ENCODE measurements at places on chromosomes 4 and X.

- no peaks in the 10 kb centered on the region for H3K27me3 ChIP-seq
- H3K4me3 ChIP-seq: no peak overlapping the region
- no peak for DNase-seq
- no peaks in the 10 kb centered on the region for H3K36me3 ChIP-seq
- H3K4me1 ChIP-seq: peaks cover 5% of the 10 kb centered on the region
Observed at GRCh38 chr4:185139736-185140135, 3.3 kb upstream of the SLC25A4 start.

DNA sequence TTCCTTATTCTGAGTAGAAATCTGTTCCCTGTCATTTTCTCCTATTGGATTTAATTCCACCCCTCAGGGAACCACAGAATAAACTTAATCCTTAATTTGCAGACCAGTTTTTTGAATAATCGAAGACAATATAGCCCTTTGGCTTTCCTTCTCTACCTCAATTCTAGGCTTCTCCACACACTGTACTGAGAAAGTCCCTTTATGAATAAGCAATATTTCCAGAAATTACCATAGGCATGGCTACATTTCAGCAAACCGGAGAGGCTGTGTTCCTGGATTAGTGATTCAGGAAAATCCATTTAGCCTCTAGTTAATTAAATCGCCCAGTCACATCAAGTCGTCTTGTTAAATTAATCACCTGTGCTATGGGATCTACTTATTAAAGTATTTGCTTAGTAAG, 125.1 kb downstream of the ANAPC4 start:
- H3K4me1 ChIP-seq: no peaks in the 10 kb centered on the region
- no peak overlapping the region for H3K27ac ChIP-seq
- no peaks in the 10 kb centered on the region for H3K27me3 ChIP-seq
- DNase-seq: no peak
- H3K4me3 ChIP-seq: no peak overlapping the region

- H3K4me1 ChIP-seq: no peaks in the 10 kb centered on the region
- no peak for DNase-seq
- H3K4me3 ChIP-seq: no peak overlapping the region
- H3K27ac ChIP-seq: no peak overlapping the region
Observed at GRCh38 chrX:123454712-123455431, 270.8 kb downstream of the GRIA3 start.

DNA sequence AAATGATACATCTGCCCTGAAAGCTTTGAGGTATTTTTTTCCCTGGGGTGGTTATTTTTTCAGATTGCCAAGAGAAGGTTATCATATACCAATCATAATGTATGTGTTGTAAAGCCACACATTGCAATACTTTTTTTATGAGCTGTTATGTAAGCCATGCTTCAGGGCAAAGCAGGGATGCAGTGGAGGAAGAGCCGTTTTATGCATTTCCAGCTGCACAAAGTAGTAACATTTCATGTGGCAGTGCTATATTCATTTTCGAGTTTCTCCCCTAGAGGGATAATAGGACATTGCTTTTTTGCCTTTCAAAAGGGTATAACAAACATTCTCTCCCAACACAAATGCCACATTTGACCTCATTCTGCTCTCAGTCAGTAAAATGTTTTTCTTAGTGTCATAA, 68.5 kb downstream of the GALNT7 start:
- H3K27ac ChIP-seq: no peak overlapping the region
- H3K27me3 ChIP-seq: no peaks in the 10 kb centered on the region
- no peak overlapping the region for H3K4me3 ChIP-seq
- DNase-seq: no peak
- H3K36me3 ChIP-seq: no peaks in the 10 kb centered on the region
- H3K4me1 ChIP-seq: peaks cover 4% of the 10 kb centered on the region

DNA sequence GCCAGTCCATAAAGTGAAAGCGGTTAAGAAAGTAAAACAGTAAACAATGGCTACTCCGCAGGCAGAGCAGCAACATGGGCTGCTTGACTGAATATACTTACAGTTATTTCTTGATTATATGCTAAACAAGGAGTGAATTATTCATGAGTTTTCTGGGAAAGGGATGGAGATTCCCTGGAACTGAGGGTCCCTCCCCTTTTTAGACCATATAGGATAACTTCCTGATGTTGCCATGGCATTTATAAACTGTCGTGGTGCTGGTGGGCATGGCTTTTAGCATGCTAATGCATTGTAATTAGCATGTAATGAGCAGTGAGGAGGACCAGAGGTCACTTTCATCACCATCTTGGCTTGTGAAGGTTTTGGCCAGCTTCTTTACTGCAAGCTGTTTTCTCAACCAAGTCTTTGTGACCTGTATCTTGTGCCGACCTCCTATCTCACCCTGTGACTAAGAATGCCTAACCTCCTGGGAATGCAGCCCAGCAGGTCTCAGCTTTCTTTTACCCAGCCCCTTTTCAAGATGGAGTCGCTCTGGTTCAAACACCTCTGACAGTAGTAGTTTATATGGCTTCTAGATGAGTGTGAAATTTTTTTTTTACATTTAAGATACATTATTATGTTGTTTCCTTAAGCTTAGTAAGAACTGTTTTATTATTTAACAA, 514.8 kb upstream of the TENM3 start:
- H3K4me1 ChIP-seq: no peaks in the 10 kb centered on the region
- DNase-seq: no peak
- H3K4me3 ChIP-seq: no peak overlapping the region
- H3K27me3 ChIP-seq: no peaks in the 10 kb centered on the region
- H3K27ac ChIP-seq: no peak overlapping the region

- H3K27me3 ChIP-seq: no peaks in the 10 kb centered on the region
- H3K4me1 ChIP-seq: no peaks in the 10 kb centered on the region
- H3K27ac ChIP-seq: no peak overlapping the region
- no peak for DNase-seq
- no peak overlapping the region for H3K4me3 ChIP-seq
Observed at GRCh38 chrX:149522916-149523315, 17.8 kb upstream of the IDS start.

DNA sequence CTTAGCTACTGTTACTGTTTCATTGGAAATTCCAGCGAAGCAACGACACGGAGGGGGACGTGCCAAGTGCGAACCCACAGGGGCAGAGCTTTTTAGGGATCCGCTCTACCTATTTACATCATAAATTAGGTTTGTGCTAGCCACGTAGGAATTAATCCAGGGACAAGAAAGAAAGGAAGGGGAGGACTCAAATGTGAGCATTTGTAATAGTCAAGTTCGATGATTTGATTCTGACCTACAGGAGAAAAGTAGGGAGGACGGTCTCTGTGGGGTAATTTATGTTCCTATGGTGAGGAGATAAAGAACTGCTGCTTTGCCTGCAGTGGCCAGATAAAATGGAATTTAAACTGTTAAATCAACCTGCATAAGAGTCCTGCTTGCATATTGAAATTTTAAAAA, 1.7 kb downstream of the INTS6L start:
- DNase-seq: no peak
- peak overlapping the region; percentile 69 for H3K27ac ChIP-seq
- H3K4me1 ChIP-seq: no peaks in the 10 kb centered on the region
- H3K36me3 ChIP-seq: no peaks in the 10 kb centered on the region

DNA sequence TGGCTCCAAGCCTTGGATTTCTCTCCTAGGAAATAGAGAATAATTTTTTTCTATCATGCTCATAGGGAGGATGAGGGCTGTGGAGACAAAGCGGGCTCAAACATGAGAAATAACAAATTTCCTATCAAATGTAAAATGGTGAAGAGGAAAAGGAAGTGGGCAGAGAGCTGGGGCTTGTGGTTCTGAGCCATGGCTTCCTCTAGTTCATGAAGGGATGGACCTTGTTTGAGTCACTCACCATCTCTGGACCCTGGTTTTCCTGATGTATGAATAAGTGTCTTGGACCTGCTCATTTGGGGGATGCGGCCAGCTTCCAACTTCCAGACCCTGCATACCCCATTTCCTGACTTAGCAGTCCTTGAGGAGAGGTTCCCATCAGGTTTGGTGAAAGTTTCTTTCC, 63.0 kb downstream of the MSX1 start:
- H3K27ac ChIP-seq: no peak overlapping the region
- no peaks in the 10 kb centered on the region for H3K36me3 ChIP-seq
- H3K27me3 ChIP-seq: no peaks in the 10 kb centered on the region
- no peaks in the 10 kb centered on the region for H3K4me1 ChIP-seq
- H3K4me3 ChIP-seq: no peak overlapping the region

- H3K4me1 ChIP-seq: peaks cover 21% of the 10 kb centered on the region
- DNase-seq: no peak
- no peaks in the 10 kb centered on the region for H3K27me3 ChIP-seq
Observed at GRCh38 chr4:7658341-7659204, 223.8 kb upstream of the PSAPL1 start.

GRCh38 chr4:110309675-110310074, 111.3 kb upstream of the ELOVL6 start:
- no peak overlapping the region for H3K4me3 ChIP-seq
- no peaks in the 10 kb centered on the region for H3K36me3 ChIP-seq
- H3K27me3 ChIP-seq: no peaks in the 10 kb centered on the region
- no peak overlapping the region for H3K27ac ChIP-seq
- no peak for DNase-seq
- H3K4me1 ChIP-seq: no peaks in the 10 kb centered on the region

DNA sequence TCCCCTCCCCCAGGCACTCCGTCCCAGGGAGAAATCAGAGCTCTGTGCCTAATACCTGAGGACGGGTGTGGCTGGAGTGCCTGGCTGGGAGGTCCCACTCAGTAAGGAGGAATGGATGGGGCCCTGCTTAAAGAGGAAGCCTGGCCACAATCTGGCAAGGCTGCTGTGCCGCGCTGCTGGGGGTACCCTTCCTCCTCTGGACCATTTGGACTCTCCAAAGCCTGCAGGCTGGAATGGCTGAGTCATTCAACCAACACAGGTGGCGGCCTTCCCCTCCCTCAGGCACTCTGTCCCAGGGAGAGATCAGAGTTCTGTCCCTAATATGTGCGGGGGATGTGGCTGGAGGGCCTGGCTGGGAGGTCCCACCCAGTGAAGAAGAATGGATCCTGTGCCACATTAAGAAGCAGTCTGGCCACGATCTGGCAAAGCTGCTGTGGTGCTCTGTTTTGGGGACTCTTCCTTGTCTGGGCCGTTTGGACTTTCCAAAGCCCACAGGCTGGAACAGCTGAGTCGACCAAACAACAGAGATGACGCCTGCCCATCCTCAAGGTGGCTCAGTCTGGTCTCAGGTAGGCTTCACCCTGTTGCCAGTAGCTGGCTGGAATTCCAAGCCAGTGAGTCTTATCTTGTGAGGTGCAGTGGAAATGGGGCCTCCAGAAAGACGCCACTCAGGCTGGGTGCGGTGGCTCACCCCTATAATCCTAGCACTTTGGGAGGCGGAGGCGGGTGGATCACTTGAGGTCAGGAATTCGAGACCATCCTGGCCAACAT, 127.3 kb upstream of the HUWE1 start:
- no peaks in the 10 kb centered on the region for H3K4me1 ChIP-seq
- no peak overlapping the region for H3K4me3 ChIP-seq
- H3K27me3 ChIP-seq: no peaks in the 10 kb centered on the region
- DNase-seq: no peak
- H3K27ac ChIP-seq: no peak overlapping the region
- H3K36me3 ChIP-seq: no peaks in the 10 kb centered on the region

GRCh38 chr4:145791988-145792387, 112.0 kb downstream of the C4orf51 start:
- DNase-seq: no peak
- H3K27me3 ChIP-seq: no peaks in the 10 kb centered on the region
- H3K4me1 ChIP-seq: no peaks in the 10 kb centered on the region
- H3K36me3 ChIP-seq: no peaks in the 10 kb centered on the region
- no peak overlapping the region for H3K27ac ChIP-seq
- H3K4me3 ChIP-seq: no peak overlapping the region

DNA sequence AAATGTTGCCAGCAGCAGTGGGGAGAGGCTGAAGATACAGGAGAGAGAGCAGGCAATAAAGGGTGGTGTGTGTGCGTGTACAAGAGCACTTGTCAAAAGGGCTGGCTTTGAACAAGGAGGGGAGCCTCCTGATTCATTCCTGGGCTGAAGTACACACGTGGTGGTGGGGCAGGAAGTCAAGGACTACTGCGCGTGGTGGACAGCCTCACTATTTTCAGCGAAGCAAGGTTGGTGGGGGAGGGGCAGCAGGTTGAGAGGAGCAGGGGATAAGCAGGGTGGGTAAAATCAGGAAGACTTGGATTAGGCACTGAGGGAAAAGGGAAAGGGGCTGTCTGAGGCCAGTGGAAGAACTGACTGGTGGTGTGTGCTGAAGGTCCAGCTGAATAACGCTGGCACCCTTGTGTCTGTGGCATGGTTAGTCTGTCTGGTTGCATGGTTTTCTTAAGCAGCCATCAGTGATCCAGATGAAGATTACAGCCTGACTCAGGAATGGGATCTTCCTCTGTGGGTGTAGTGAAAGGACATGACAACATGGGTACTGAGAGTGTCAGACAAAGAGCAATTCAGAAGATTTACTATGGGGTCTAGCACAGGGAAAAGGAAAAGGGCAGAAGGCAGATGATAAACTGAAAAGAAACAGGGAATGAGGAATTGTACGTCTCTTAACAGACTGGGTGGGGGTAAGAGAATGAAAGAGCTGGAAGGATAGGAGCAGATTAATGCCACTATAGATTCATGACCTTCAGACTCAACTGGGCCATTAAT, 149.8 kb downstream of the CHM start:
- no peaks in the 10 kb centered on the region for H3K36me3 ChIP-seq
- H3K4me3 ChIP-seq: no peak overlapping the region
- no peaks in the 10 kb centered on the region for H3K27me3 ChIP-seq
- no peak overlapping the region for H3K27ac ChIP-seq
- no peaks in the 10 kb centered on the region for H3K4me1 ChIP-seq

DNA sequence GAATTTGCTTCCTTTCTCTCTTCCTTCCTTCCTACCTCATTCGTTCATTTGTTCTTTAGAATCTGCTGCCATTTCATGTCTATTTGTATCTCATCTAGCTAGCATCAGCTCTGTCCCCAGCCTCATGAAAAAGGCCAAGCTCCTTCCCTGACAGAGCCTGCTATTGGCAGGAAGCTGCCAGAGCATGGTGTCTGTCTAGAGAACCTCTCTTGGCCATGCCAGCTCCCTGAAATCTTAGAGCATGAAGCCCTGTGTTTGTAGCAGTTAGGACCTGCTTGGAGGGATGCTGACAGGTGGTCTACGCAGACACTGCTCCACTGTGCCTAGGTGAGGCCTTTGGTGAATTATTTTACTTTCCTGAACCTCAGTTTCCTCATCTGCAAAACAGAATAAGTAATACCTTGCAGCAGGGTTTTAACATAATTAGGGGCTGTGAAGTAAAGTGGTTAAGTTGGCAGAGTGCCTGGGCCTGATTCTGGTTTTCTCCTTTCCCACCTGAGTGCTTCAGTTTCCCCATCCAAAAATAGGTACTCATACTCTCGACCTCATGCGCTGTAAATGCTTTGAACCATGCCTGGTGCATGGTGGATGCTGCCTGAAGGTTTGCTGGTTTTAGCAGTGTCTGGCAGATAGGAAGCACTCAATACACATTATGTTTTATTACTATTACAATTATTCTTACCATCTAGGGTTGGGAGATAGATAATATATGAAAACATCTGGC, 4.7 kb downstream of the PTTG2 start:
- H3K27ac ChIP-seq: no peak overlapping the region
- H3K36me3 ChIP-seq: no peaks in the 10 kb centered on the region
- peaks cover 6% of the 10 kb centered on the region for H3K4me1 ChIP-seq
- no peaks in the 10 kb centered on the region for H3K27me3 ChIP-seq
- DNase-seq: no peak
- H3K4me3 ChIP-seq: no peak overlapping the region

GRCh38 chr4:153634738-153635353, 49.2 kb upstream of the TLR2 start:
- H3K27ac ChIP-seq: no peak overlapping the region
- DNase-seq: no peak
- no peaks in the 10 kb centered on the region for H3K27me3 ChIP-seq
- no peak overlapping the region for H3K4me3 ChIP-seq
- H3K36me3 ChIP-seq: no peaks in the 10 kb centered on the region
